CD4-positive, CD25-positive, alpha-beta regulatory T cell (primary cell): ENCODE measurements at places on chromosomes 2 and 18. TPM values are rescaled to one million over a fixed set of nuclear protein-coding genes. Genes with fewer than 3 reads are reported as not detected.

SERPINB12 gene
- total RNA-seq, result not detected

PPM1B gene
- 91.8 TPM for total RNA-seq

- no peak for DNase-seq
Observed at GRCh38 chr2:201839727-201840126, 33.4 kb downstream of the CDK15 start.

DNA sequence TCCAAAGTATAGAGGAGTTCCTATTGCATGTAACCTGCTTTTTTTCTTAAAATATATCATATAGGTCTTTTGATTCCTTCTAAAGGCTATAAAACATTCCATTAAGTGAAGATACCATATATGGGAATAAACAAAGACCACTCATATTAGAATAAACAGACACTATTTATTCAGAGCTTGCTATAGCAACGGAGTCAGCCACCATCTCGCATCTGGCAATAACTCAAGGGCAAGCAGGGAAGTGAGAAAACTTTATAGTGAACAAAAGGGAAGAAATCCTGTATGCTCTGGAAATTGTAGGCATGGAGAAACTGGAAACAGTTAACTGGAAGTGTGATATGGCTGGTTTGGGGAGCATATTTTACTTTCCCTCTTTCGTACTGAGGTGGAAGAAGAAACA, 301.9 kb downstream of the PTH2R start:
- DNase-seq, result no peak
